Memory B cell (primary cell): ENCODE measurements at places on chromosomes 16 and 17.

GRCh38 chr17:14733376-14733775 is 432.5 kb downstream of the HS3ST3B1 start:
- no peaks in the 10 kb centered on the region for H3K4me1 ChIP-seq
- H3K27ac ChIP-seq = no peak overlapping the region
- H3K4me3 ChIP-seq = no peak overlapping the region

DNA sequence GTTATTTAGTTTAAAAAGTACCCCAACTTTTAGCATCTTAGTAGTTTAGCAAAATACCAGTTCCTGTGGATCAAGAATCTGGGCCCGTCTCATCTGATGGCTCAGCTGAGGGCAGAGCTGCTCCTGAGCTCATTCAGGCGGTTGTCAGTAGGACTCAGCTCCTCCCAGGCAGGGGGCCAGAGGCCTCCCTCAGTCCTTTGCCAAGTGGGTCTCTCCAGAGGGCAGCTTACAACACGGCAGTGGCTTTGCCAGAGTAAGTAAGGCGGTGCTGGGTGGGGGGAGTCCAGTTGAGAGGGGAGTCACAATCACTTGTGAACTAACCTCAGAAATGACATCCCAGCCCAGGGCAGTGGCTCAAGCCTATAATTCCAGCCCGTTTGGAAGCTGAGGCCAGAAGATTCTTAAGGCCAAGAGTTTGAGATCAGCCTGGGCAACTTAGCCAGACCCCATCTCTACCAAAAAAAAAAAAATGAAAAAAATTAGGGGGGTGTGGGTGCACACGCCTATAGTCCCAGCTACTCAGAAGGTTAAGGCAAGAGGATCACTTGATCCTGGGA is 81.5 kb upstream of the MED9 start:
- H3K36me3 ChIP-seq = no peaks in the 10 kb centered on the region
- H3K4me3 ChIP-seq = no peak overlapping the region
- DNase-seq = no peak
- peaks cover 10% of the 10 kb centered on the region for H3K4me1 ChIP-seq
- H3K27me3 ChIP-seq = peaks cover 6% of the 10 kb centered on the region

DNA sequence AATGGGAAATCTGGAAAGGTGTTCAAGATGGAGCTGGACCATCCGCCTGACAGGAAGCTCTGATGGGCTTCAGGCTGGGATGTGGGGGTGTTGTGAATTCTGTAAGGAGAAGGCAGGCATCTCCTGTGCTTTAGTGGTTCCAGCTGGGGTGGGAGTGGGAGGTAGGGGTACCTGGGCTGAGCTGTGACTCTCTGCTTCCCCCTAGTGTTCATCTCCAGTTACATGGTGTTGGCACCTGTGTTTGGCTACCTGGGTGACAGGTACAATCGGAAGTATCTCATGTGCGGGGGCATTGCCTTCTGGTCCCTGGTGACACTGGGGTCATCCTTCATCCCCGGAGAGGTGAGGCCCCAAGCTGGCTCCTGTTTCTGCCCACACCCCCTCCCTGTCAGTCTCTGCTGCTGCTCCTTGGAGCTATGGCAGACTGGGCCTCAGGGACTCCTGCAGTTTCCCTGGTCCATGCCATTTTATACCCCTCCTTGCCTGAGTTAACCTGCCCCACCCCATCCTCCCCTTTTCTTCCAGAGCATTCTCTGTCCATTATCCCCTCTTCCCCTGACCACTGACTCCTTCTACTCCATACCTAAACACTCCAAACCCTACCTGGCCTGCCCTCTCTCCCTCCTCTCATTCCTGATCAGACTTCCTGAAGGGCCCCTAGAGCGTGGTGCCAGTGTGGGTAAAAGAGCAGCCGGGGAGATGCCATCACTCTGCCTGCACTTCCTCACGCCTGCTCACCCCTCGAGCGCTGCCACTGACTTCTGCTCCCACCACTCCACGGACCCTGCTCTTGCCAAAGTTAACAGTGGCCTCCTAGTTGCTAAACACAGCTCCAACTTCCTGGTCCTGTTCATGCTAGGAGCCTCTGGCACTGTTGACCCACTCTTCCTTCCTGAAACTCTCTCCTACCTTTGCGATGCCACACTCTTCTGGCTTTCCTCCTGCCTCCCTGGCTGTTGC is 3.4 kb downstream of the SPNS1 start:
- H3K4me1 ChIP-seq = peaks cover 24% of the 10 kb centered on the region
- H3K27ac ChIP-seq = no peak overlapping the region
- no peaks in the 10 kb centered on the region for H3K27me3 ChIP-seq
- H3K4me3 ChIP-seq = no peak overlapping the region
- peaks cover 25% of the 10 kb centered on the region for H3K36me3 ChIP-seq

DNA sequence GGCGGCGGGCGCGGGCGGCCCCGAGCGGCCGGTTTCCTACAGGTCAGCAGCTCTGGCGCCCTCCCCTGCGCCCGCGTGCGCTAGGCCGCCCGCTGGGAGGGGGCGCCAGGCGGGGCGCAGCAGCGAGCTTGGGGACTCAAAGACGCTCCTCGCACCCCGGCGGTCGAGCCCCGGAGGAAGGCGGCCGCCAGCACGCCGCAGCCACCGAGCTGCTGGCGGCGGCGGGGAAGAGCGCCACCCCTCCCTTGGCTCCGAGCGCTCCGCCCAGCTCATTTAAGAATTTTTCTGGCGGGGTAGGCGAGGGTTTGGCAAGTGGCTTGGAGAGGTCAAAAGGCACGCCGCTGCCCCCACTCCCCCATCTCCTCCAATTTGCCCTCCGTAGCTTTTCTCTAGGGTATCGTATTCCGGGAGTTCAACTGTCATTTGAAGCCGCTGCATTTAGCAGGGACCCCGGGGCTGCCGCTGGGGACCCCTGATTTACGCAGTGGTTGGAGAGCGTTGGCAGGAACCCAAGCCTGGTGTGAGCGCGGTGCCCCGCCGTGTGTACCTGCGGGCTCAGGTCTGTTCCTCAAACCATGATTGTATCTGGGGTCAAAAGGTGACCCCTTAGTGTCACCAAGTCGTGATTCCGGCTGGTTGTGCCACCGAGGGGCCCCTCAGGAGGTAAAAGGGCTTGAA is 59.5 kb upstream of the GSE1 start:
- H3K36me3 ChIP-seq = no peaks in the 10 kb centered on the region
- H3K4me3 ChIP-seq = peak overlapping the region; percentile 88

- H3K4me1 ChIP-seq = no peaks in the 10 kb centered on the region
- H3K4me3 ChIP-seq = no peak overlapping the region
- H3K36me3 ChIP-seq = no peaks in the 10 kb centered on the region
- peak overlapping the region; percentile 25 for H3K27ac ChIP-seq
- peaks cover 8% of the 10 kb centered on the region for H3K27me3 ChIP-seq
Measured at GRCh38 chr17:65109990-65110680, 27.0 kb upstream of the RGS9 start.

- no peaks in the 10 kb centered on the region for H3K27me3 ChIP-seq
- H3K4me1 ChIP-seq = peaks cover 20% of the 10 kb centered on the region
- H3K36me3 ChIP-seq = peaks cover 24% of the 10 kb centered on the region
Measured at GRCh38 chr17:64392300-64392699, 1.6 kb upstream of the PECAM1 start.

- no peak overlapping the region for H3K4me3 ChIP-seq
- DNase-seq = no peak
- H3K27me3 ChIP-seq = peaks cover 10% of the 10 kb centered on the region
Measured at GRCh38 chr17:66837226-66837625, 2.3 kb downstream of the CACNG5 start.

- peak overlapping the region; percentile 95 for H3K27ac ChIP-seq
- no peak overlapping the region for H3K4me3 ChIP-seq
- H3K4me1 ChIP-seq = peaks cover 29% of the 10 kb centered on the region
Measured at GRCh38 chr16:10919003-10919351, 23.3 kb downstream of the DEXI start.

- no peak overlapping the region for H3K4me3 ChIP-seq
- no peak overlapping the region for H3K27ac ChIP-seq
- peaks cover 3% of the 10 kb centered on the region for H3K4me1 ChIP-seq
- peaks cover 3% of the 10 kb centered on the region for H3K36me3 ChIP-seq
- no peak for DNase-seq
Measured at GRCh38 chr17:8696426-8696825, 48.2 kb downstream of the CCDC42 start.

DNA sequence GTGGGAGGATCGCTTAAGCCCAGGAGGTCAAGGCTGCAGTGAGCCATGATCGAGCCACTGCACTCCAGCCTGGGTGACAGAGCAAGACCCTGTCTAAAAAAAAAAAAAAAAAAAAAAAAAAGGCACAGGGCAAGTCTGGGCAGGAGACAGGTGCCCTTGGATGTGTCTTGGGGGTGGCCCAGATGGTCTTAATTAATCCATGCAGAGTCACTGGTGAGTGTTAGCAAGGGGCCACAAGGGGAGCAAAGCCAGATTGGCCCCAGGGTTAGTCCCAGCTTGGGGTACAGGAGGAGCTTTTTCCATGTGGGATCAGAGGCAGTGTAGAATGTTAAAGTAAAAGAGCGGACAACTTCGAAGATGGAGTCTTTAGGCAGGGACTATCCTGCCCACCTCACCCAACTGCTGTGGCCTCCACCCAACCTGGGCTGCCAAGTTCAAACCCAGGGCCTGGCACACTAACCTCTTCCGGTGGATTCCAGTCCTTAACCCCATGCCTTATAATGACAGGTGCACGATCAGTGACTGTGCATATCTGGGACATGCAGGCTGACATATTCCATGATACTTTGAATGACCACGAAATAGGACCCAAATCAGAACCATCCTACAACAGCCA is 32.2 kb upstream of the MFSD6L start:
- H3K4me1 ChIP-seq = no peaks in the 10 kb centered on the region
- H3K4me3 ChIP-seq = no peak overlapping the region
- no peaks in the 10 kb centered on the region for H3K27me3 ChIP-seq
- peaks cover 14% of the 10 kb centered on the region for H3K36me3 ChIP-seq
- H3K27ac ChIP-seq = no peak overlapping the region

GRCh38 chr16:79263425-79263824 is 337.1 kb downstream of the MAF start:
- no peak overlapping the region for H3K27ac ChIP-seq
- no peaks in the 10 kb centered on the region for H3K36me3 ChIP-seq
- no peak for DNase-seq
- peaks cover 6% of the 10 kb centered on the region for H3K4me1 ChIP-seq

DNA sequence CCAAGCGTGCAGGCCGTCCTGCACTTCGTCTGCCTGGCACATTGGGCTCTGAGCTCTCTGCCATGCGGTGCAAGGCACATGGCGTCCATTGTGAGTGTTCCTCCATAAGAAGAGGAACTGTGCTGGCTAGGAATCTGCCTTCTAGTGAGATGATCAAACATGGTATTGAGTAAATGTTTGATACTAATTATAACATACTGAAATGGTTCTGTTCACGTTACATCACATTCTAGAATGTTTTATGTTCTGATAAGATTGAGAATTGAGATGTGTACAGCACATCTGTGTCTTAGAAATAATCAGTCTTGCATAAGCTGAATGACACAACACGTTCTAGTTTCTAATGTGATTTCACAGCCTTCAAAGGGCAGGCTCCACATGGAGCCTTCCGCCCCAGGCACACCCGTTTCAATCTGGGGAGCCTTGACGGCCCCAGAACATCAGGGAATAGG is 42.9 kb downstream of the USP10 start:
- H3K36me3 ChIP-seq = peaks cover 9% of the 10 kb centered on the region
- peaks cover 15% of the 10 kb centered on the region for H3K4me1 ChIP-seq

DNA sequence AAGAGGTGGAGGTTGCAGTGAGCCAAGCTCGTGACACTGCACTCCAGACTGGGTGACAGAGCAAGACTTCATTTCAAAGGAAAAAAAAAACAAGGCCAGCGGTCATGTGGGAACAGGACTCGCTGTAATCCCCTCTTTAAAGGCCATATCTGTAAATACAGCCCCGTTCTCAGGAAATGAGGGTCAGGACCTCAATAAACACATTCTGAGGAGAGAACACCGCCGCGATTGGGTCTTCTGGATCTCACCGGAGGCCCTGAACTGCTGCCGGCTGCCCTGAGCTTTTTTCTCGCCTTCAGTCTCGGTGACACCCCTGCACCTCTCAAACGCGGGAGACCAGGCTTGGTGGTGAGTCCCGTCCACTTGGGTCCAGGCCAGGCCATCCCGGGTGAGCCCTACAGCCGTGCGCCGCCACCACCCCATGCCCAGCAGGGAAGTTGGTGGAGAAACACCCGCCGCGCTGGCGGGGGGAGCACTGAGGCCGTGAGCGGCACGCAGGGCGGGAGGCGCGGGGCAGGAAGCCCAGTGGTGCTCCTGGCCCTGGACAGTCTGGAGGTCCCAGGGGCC is 28.4 kb downstream of the SLC25A10 start:
- peaks cover 8% of the 10 kb centered on the region for H3K4me1 ChIP-seq
- H3K4me3 ChIP-seq = no peak overlapping the region
- peaks cover 12% of the 10 kb centered on the region for H3K27me3 ChIP-seq
- no peak for DNase-seq
- no peaks in the 10 kb centered on the region for H3K36me3 ChIP-seq

DNA sequence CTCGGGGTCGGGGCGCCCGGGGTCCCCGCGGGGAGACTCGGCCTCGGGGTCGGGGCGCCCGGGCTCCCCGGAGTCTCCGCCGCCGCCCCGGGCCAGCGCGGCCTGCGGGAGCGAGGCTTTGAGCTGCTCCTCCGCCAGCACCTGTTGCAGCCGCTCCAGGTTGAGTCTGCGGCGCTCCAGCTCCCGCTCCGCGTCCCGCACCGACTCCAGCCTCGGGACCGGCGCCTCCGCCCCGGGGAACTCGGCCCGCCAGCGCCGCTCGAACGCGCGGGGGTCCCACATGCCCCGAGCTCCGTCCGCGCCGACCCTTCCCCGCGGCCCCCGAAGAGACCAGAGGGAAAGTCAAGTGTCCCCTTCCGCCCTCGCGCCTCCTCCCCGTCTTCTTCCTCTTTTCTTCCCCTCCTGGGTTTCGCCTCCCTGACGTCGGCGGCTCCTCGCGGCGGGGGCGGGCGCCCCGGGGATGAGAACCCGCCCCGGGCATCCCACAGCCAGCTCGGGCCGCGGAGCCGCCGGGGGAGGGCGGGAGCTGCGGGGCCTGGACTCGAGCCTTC is 40.8 kb upstream of the BHLHA9 start:
- H3K4me1 ChIP-seq = peaks cover 29% of the 10 kb centered on the region
- peak overlapping the region; percentile 89 for H3K4me3 ChIP-seq
- H3K27me3 ChIP-seq = peaks cover 6% of the 10 kb centered on the region
- peak; percentile 78 for DNase-seq
- peaks cover 3% of the 10 kb centered on the region for H3K36me3 ChIP-seq

- H3K27me3 ChIP-seq = no peaks in the 10 kb centered on the region
- DNase-seq = no peak
- no peaks in the 10 kb centered on the region for H3K4me1 ChIP-seq
- no peaks in the 10 kb centered on the region for H3K36me3 ChIP-seq
- H3K27ac ChIP-seq = no peak overlapping the region
Measured at GRCh38 chr16:60820361-60820760, 1215.9 kb downstream of the CDH8 start.

GRCh38 chr16:9238346-9238745 is 146.9 kb downstream of the HAPSTR1 start:
- no peak overlapping the region for H3K4me3 ChIP-seq
- H3K4me1 ChIP-seq = no peaks in the 10 kb centered on the region
- no peak overlapping the region for H3K27ac ChIP-seq
- H3K36me3 ChIP-seq = no peaks in the 10 kb centered on the region
